ENCODE measurements at places on chromosomes 4 and X.

DNA sequence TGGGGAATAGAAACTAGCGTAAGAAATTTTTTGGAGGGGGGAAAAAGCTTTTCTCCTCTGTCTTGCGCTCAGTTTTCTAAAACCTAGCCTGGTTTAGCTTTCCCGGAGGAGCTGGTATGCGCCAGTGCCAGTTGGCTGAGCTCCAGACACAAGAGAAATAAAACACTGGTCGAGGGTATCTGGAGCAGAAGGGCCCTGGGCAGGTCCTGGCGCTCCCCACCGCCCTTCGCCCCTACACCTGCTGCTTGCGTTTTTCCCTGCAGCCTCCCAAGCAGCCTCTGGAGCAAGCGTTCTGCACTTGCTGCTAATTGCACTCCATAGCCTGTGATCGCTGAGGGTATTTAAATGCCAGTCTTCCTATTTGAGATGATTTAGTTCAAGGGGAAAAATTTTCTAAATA lies 816 bp downstream of the EREG start:
- no peak for DNase-seq

GRCh38 chr4:121189326-121190215 lies 25.4 kb upstream of the TNIP3 start:
- no peak for DNase-seq

DNA sequence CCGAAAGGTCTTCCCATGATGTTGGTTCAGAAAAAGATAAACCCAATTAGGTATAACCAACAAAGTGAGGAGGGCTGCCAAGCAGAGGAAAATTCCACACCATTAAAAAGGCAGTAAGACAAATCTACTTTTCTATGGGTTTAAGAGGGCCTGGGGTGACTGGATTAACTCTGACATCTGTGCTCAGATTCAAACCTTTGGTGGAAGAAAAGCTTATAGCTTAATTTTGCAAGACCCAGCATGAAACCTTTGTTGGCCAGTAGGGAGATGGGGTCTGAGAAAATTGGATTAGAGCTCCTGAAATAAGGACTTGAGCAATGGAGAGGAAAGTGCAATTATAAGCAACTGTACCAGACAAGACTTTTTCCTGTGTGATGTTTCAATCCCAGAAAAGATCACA lies 104.2 kb downstream of the KDR start:
- no peak for DNase-seq

DNA sequence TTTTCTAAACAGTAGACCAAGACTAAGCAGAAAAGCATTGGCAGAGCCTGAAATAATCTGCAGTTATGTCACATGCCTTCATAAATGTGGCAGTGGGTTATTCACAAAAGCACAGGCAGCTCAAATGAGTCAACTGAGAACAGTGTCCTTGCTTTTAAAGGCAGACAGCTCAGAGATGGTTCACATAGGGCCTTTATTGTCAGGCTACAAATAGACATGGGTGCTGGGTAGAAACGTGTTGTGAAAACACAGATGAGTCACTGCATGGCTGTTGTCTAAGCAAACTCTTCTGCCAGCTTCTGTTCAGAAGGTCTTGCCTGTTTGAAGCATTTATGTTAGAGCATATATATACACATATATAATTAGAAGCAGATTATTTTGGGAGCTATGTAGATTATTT lies 118.0 kb downstream of the SLC4A4 start:
- DNase-seq: no peak

GRCh38 chrX:10397349-10397748 lies 223.0 kb downstream of the MID1 start:
- DNase-seq: no peak

DNA sequence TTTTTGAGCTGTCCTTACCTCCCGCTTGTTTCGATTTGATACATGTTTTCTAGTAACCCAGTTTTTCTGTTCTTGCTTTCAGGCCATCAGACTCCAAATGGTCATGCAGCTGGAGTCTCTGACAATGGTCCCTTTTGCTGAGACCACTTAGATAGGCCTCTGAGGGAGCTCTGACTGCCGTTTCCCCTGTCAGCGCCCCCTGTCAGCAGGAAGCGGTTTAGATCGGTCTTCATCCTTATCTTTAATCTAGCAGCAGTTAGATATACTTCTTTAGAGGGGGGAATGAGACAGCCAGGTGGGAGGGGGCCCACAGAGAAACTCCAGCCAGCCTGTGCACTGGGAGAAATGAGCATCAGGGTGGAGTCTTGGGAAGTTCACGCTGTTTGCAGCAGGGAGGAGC lies 457.9 kb downstream of the GPAT3 start:
- no peak for DNase-seq

- DNase-seq: no peak
These were observed 40.5 kb downstream of the MID1IP1 start for GRCh38 chrX:38841750-38842149.

DNA sequence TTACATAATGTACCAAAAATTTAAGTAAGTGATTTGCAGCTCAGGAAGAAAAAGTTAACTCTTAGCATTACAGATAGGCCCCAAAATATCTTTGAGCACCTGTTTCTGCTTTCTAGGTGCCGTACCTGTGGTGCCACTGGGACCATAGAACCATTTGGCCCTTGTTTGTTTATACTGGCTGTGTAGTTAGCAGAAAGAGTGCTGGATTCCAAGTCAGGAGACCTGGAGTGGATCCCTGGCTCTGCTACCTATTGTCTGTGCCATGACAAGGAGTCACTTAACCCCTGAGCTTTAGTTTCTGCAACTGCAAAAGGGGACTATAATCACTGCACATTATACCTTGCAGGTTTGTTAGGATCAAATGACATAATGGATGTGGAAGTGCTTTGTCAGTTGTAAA lies 137.8 kb upstream of the GPR101 start:
- no peak for DNase-seq

DNA sequence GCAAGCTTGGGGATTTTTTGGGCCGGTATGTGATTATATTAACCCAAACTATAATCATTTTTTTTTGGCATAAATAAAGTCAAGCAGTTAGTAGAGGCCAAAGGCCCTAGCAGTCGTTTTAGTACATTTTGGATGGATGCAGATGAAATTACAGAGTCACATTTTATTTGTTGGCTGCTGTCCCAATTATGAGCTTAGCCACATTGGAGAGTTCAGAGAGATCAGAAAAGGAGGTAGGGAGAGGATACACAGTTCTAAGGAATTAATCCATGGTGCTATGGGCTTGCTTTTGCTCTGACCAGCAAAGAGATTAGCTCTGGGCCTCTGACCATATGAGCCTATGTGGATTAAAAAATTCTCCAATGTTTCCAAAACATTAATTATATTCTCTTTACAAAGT lies 395.1 kb downstream of the RAPGEF2 start:
- DNase-seq: no peak

- DNase-seq: no peak
These were observed 124.2 kb upstream of the NRK start for GRCh38 chrX:105697984-105698781.

- DNase-seq: no peak
These were observed 96.5 kb upstream of the PACRGL start for GRCh38 chr4:20603671-20604313.

DNA sequence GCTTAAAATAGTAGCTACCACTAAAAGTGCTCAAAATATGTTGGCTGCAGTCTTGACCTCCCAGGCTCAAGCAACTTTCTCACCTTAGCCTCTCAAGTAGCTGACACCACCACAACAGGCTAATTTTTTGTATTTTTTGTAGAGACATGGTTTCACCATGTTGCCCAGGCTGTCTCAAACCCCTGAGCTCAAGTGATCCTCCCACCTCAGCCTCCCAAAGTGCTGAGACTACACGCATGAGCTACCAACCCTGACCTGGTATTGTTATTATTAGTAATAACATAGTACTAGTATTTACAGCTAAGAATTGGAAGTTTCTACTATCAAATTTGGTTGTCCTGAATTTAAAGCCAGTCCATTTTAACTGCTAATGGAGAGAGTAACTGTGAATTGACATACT lies 18.0 kb downstream of the STAP1 start:
- no peak for DNase-seq

GRCh38 chr4:72451349-72451748 lies 117.7 kb downstream of the ADAMTS3 start:
- DNase-seq: no peak

- no peak for DNase-seq
These were observed 113.3 kb downstream of the ELOVL6 start for GRCh38 chr4:110085131-110085530.

DNA sequence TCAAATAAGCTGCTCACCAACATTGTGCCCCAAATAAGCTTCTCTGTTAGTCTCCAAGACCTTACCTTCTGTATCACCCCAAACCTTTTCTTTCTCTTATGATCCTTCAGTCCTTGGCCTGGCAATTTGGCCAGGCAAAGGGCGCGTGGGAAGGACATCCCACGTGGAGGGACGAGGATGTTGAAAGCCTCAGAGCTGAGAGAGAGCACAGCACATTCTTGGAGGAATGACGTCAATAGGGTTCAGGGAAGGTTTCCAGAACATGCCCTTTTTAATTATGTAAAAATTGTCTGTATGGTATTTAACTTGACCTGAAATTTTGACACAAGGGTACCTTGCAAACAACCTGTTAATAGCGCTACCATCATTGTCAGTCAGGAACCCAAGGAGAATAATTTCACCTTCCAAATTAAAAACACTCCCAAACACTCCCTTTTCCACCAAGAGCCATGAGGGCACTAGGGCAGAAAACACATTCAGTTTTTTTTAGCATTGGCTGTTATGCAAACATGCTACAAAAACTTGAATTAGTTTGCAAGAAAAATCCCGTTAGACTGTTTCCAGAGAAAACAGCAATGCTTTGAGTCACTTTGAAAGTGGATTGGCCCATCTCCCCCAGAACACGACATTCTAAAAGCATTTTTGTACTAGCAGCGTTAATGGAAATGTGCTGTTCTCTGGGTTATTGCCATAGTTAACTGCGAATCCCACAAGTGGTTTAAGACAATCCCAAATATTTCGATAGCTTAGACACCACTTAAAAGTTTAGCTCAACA lies 183.2 kb upstream of the PUDP start:
- DNase-seq: no peak

DNA sequence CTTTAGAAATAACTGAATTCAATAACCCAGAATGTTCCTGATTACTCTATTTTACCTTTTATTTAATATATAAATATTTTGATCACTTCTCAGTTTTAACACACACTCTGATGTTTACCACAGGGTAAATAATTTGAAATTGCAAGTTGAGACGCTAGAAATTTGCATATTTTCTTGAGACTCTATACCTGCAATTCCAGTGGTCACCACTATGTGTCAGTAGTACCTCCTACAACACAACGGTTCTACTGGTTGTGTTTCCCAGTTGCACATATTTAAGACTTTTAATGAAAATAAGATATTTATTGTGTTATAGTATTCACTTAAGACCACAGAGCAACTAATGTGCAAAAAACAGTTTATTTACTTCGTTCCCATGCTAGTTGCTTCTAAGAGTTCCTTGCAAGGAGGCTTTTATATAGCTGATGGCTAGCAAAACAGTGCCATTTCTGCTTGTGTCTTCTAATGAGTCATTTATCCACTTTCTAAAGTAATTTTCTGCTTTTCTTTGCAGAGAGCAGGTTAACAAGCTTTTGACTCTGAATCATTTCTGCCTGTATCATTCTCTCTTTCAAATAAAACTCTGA lies 98.9 kb upstream of the PDLIM3 start:
- peak; percentile 8 for DNase-seq

DNA sequence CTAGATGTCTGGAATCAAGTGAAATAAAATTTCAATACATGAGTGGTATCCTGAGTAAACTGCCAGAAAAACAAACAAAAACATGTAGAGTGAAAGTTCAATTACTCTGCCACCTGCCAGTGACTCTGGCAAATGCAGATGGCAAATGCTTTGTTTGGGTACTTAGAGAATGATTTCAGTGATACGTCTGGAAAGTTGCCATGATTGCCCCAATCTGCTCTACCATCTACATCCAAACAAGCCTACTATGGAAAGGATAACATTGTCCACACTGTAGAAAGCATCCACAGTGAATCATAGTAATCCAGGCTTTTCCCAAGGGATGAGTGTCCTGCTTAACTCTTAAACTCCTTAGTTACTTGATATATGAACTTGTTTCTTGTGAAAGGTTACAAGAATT lies 3.4 kb downstream of the SPATA4 start:
- no peak for DNase-seq

- DNase-seq: no peak
These were observed 7.6 kb upstream of the SOWAHB start for GRCh38 chr4:76905521-76905920.

DNA sequence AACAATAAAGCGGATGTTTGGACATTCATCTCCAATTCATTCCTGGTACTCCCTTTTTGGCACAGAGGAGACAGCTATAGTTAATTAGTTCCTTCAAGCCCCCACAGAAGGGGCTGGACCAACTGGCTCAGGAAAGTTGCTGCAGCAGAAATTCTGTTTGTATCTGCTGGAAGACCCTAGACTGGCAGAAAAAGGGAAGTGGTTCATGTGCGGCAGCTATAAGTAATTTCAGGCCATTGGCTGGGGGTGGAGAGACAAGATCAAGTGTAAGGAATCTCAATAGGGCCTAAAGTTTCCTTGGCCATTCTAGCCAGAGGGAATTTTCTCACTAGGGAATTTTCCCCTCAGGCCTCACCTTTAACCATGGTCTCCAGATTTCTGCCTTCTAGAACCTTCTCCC lies 89.9 kb upstream of the DHX15 start:
- no peak for DNase-seq

DNA sequence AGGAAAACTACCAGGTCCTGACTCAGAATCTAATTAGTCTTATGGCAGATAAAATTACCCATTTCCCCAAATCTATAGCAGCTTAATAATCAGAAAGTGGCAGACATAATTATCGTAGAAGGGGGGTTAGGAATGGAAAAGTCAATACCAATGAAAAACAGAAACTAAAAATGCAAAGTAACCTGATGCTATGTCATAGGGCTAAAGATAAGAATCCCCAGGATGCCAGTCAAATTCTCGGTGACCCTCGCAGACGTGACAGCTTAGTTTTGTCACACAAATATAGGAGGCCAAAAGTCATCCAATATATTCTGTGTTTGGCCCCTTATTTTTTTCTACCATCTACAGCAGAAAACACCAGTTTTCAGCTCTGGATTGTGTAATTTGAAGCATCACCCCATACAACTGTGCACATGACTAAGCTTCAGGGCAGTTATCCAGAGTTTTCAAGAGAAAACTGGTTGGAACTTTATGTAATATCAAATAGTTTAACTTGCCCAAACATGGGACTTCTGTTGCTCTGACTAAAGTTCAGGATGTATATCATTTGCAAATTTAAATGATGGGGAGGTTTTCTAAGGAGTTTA lies 30.9 kb downstream of the RASSF6 start:
- peak; percentile 16 for DNase-seq

GRCh38 chr4:122715221-122715620 lies 17.3 kb upstream of the BBS12 start:
- DNase-seq: no peak

GRCh38 chr4:8210616-8211015 lies 11.5 kb downstream of the SH3TC1 start:
- DNase-seq: no peak

GRCh38 chr4:75567725-75568124 lies 11.9 kb downstream of the ODAPH start:
- no peak for DNase-seq

GRCh38 chr4:159278399-159278798 lies 175.5 kb downstream of the RAPGEF2 start:
- no peak for DNase-seq

Measured in HEK293T (cell line).